Midbrain (tissue), 1 donor: ENCODE measurements at places on chromosomes 7 and 10.

DNA sequence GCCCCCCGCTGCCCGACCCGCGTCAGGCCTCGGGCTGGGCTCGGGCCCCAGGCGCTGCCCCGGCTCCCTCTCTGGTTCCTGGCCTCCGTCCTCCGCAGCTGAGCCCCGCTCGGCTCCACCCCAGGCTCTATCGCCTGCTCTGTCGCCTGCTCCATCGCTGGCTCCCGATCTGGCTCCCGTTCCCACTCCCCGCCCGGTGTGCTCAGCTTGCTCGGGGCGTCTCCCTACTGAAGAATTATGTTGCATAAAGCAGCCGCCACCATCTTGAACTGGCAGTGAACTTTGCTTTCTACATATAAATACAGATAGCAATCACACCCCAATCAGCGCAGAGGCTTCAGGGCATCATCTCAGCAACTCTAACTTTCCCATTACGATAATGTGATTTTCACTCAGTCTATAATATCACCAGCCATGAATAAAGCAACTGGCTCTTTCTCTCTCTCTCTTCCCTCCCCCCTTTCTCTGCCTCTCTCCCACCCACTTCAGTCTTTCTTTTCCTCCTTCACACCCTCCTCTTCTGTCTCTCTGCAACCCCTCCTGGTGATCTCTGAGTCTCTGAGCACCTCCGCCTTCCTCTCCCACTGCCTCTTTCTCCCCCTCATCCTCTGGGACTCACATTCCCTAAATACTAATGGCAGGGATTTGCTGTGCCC lies 43.3 kb upstream of the BTRC start:
- DNase-seq: no peak

- DNase-seq: peak; percentile 1
These were observed 485.1 kb upstream of the KLF6 start for GRCh38 chr10:4270116-4270515.

DNA sequence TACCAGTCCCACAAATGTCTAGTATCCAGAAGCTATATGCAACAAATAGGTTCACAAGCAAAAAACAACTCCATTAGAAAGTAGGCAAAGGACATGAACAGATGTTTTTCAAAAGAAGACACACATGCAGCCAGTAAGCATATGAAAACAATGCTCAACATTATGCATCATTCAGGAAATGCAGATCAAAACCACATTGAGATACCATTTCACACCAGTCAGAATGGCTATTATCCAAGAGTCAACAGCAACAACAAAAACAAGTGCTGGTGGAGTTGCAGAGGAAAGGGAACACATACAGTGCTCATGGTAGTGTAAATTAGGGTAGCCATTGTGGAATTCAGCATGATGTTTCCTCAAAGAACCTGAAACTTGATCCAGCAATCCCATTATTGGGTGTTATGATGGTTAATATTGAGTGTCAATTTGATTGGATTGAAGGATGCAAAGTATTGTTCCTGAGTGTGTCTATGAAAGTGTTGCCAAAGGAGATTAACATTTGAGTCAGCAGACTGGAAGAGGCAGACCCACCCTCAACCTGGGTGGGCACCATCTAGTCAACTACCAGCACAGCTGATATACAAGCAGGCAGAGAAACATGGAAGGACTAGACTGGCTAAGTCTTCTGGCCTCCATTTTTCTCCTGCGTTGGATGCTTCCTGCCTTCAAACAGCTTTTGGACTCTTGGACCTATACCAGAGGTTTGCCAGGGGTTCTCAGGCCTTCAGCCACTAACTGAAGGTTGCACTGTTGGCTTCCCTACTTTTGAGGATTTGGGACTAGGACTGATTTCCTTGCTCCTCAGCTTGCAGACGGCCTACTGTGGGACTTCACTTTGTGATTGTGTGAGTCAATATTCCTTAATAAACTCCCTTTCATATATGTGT lies 218.4 kb upstream of the SEMA3D start:
- no peak for DNase-seq

DNA sequence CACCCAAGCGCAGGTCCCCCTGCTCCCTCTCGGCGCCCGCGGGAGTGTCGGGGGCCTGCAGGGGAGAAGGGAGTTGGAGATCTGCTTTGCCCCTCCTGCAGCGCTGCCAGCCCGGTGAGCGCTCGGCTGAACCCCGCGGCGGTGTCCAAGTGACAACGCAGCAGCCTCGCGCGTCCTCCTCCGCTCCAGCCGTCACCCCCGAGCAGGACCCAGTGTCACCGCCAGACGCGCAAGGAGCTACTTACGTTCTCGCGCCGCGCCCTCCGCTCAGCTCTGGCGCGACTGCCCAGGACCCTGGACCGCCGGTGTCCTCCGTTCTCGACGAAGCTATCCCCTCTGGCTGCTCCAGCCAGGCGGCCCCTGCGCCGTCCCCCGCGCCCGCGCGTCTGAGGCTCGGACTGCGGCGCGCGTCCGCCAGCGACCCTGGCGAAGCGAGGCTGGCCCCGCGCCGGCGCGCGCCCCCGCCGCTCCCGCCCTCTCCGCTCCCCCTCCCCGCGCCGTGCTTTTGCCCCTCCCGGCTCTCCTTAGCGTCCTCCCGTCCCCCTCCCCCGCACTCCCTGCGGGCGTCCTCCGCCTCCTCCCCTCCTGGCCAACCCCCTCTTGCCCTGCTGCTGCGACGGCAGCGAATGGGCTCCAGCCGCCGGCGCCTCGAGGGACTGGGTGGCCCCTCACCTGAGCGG lies at the start of gene NRCAM:
TSS of gene NRCAM (minus strand) at position 439 of the 680 bp plus-strand sequence. CDS start 216,372 bp downstream, outside the sequence.
- peak; percentile 73 for DNase-seq

GRCh38 chr7:134029-134428 lies 58.3 kb upstream of the FAM20C start:
- no peak for DNase-seq
